Stimulated activated CD4-positive, alpha-beta T cell treated with anti-CD3 and anti-CD28 coated beads, TNF-alpha, amount 100 ng/mL, for 24 hours (primary cell): ENCODE measurements at places on chromosomes 2 and 18.

DNA sequence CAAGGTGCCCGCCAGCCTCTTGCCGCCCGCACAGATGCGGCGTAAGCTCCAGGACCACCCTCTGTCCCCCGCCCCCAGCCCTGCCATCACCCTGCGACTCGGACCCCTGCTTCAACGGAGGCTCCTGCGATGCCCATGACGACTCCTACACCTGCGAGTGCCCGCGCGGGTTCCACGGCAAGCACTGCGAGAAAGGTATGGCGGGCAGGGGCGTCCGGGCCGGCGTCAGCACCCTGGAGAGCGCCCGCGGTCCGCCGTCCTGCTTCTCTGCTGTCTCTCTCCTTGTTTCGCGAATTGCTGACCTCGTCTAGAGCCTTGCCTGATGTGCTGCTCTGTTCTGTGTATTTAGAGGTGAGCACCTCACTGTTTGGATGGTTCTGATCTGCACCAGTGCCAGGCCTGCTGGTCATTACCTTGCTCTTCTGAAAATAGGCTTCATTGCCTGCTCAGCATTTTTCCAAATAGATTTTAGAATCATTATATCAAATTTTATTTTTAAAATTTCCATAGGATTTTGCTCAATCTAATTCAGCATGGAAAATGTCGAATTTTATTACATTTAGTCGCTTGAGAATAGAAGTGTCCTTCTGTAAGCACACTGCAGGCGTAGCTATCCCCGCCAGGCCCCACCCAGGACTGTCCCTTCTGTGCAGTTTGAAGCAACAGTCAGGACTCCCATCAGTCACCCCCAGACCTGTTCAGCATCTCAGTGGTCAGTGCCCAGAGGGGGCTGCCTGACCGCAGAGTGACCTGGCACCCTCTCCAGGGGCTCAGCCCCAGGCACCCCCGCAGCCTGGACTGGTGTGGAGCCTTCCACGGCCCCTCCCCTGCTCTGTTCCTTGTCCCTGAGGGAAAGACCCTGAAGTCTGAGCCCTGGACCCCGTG lies 51.6 kb downstream of the SNED1 start:
- no peak for DNase-seq

DNA sequence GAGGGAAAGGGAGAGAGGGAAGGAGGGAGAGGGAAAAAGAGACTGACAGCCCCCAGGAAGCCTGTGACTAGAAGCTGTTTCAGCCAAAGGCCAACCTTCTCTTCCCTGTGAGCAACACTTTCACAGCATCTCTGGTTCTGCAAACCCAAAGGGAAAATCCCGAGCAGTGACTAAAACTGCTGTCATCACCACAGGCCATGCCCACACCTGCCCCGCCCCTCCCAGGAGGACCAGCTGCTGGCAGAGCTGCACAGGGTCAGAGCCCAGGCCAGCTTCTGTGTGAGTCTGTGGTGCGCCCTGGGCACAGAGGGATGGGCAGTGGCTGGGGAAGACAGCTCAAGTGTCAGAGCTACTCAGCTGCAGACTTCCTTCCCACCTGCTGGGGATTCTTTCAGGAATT lies 64.9 kb upstream of the OTOS start:
- DNase-seq: peak; percentile 73

DNA sequence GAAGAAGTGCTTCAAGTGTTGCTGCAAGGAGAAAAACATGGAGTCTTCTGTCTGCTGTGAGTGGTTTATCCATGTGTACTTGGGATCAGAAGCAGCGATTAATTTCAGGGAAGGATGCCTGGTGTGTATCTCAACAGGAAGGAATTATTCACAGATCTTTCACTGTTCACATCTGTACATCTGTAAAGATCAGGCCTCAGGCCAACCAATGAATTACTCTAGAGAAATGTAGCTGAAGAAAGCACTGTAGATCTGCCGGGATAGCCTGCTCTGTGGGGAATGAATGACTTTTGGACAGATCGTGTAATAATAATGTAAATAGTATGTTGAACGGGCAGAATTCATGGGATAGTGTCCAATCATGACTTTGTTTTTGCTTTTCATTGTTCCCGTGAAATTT lies 54.0 kb upstream of the SPP2 start:
- DNase-seq: no peak

DNA sequence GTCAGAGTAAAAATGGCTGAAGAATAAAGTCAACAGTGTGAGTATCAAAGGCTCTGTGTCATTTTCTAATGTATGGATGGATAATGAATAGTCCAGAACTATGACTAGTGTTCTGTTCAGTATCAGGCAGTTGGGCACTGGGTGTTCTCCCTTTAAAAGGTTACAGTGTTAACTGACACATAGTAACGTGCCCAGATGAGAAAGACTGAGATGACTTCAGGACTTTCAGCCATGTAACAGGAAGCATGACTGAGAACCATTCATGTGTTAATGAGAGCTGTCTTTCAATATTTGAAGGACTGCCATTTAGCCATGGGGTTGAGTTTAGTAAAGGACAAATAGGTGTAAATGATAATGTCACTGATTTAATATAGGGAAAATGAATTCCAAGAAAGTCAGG lies 187.1 kb downstream of the GULP1 start:
- no peak for DNase-seq

DNA sequence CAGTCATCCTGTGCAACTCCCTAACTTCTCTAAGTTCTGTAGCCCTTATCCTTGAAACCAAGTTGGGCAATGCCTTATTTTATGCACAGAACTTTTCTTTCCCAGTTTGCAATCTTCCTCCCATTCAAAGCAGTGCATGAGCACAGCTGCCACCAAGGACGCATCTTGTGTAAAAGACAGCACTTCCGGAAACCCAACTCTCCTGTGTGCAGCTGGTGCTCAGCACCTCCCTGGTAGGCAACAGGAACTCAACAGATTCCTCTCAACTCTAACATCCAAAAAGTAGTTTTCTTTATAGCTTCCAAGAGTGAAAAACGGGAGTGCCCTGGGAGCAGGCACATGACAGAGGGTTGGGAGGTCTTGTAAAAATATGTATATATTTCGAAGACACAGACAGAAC lies 2.2 kb downstream of the TMEM18 start:
- DNase-seq: no peak

DNA sequence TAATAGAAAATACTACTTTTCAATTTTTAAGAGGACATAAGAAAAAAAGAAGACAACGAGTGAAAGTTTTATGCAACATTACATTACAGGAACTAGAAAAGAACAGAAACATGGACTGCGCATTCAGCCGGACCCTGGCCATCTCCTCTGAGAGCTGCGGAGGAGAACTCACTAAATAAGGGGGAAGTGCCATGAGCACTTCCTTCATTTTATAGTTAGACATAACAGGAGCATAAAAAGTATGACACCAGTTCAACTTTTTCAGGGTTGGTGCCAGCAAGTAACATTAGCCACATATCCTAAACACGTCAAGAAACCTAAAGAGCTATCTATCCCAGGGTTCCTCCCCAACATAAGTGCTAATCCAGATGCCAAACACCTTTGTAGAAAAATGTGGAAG lies 78.0 kb upstream of the SERTAD2 start:
- DNase-seq: no peak
